ENCODE measurements at places on chromosomes 2 and 18. TPM values are rescaled to one million over a fixed set of nuclear protein-coding genes. Genes with fewer than 3 reads are reported as not detected.

DYNC1I2 gene
- total RNA-seq, result 88.8 TPM

PUM2 gene
- 61.2 TPM for total RNA-seq

ANKAR gene
- total RNA-seq, result 30.6 TPM

CCDC74B gene
- total RNA-seq, result 1.7 TPM

MERTK gene
- total RNA-seq, result 8.4 TPM

RIT2 gene
- total RNA-seq, result not detected

FSHR gene
- not detected for total RNA-seq

ROCK2 gene
- 106 TPM for total RNA-seq

DNA sequence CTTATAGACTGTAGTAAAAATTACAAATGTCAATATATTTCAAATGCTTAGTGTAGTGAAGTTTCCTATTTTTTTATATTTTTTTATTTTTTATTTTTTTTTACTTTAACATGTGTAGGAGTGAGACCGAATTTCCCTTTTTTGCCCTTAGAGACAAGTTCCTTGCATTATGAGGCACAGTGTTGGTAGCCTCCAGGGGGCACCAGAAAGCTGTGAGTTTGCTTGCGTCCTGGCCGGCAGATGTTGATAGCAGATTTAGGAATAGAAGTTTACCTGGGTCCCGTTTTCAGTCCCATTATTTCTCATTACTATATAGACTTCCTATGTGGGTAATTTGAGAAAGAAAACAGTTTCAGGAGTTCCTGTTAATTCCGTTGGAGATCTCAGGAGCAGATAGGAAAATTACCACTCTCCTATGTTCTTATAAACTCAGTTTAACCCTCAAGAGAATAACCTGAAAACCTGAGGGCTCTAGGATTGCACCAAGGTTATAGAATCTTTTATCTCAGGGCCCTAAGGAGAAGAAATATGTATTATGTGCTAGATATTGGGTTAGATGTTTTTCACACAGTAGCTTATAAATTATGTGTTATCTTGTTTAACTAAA lies 157.5 kb upstream of the SESTD1 start:
- DNase-seq, result peak; percentile 81

DNA sequence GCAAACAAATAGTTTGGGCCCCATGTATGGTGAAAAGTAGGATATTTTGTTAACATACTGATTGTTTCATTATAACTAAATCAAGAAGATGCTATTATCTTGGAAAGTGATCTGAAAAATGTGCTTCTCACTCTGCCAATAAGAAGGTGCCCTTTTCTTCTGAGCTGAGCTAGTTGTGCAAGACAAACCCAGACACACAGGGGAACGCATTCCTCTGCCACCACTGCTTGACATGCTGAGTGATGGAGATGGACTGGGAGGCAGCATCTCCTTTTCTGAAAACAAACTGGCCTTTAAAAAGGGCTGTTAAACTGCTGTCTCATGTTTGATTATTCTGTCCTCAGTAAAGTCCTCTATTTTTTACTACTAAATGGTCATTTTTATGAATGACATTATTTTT lies 1989.9 kb upstream of the CELF4 start:
- no peak for DNase-seq

DNA sequence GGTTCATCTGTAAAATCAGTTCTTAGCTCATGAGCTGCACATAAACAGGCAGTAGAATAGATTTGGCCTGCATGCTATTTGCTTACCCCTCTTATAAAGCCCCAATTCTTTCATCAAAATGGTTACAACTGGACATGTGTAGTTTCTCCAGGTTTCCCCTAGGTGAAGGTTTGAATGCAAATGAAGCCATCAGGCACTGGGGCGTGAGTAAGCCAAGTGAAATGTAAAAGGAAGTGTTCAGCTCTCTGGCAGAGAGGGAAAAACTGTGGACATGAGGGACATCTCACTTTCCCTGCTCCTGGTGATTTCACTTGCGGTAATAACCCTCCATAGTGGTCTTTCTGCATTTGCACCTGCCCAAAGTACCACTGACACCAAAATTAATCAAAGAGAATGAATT lies 1402.3 kb upstream of the LRRTM1 start:
- DNase-seq, result no peak

DNA sequence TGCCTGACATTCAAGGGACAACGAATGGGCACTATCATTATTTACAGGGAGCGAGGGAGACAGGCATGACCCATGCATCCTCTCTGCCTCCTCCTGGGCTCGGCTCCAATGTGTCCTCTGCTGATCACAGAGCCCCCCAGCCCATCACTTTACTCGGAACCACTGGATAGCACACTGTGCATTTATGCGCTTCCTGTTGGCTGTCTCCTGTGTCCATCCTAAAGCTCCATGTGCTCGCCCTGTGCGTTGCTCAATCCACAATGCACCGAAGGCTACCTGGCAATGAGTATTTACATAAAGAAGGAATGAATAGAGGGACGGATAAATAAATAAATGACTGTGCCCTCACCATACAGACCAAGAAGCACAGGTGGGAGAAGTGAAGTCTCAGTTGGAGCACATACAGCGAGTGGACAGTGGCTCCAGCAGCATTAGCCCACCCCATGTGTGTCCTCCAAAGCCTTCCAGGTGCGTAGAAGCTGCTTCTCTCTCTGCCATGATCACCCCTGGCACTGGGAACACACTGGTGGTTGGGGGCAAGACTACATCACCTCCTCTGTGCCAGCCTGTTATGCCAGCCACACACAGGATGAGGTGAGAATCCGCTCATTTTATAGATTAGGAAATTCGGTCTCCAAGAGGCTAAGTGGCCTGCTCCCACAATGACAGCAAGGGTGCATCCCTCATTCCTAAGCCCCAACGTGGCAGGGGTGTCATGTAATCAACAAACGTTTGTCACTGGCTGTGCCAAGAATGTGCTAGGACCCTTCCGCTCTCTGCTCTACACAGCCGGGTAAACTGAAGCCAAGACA lies 2.3 kb upstream of the GDF7 start:
- DNase-seq, result no peak

DNA sequence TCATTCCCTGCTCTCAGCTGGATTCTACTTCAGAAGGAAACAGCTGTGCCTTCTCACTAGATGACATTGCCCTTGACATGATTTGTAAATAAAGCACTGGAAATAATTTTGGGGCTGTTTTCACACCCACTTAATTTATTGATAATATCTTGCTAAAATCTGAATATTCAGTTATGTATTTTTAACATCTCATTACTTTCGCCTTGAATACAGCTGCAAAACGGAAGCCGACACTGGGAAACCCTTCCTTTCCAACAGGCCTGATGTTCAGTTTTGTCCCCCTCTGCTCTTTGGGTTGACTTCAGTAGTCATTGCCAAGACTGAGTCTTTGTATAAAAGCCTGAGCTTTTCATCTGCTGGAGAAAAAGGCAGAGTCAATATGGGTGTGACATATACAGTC lies 82.7 kb downstream of the DOCK10 start:
- no peak for DNase-seq

- peak; percentile 94 for DNase-seq
These were observed 41.9 kb downstream of the TMEM247 start for GRCh38 chr2:46521215-46521683.

DNA sequence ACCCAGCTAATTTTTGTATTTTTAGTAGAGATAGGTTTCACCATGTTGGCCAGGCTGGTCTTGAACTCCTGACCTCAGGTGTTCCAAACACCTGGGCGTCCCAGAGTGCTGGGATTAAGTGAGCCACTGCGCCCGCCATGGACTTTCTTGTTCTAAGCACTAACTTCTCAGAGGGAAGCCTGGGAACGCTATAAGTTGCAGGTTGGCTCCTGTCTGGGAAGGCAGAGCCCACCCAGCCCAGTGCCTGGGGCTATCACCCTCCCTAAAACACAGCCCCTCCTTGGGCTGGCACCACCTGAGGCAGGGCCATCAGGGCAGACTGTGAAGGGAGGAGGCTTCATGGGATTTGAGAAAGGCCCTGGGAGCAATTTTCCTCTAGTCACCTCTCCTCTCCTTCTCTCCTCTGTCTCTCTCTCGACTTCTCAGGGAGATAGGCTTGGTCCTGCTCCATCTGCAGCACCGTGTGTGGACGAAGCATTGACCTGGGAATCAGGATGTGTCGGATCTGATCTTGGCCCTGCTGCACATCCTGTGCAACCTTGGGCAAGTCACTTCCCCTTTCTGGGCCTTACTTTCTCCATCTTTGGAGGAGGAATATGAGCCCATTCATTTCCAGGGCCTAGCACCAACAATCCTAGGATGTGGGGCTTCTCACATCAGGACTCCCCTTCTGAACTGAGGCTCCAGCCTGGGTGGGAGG lies 10.9 kb downstream of the PSD4 start:
- no peak for DNase-seq

DNA sequence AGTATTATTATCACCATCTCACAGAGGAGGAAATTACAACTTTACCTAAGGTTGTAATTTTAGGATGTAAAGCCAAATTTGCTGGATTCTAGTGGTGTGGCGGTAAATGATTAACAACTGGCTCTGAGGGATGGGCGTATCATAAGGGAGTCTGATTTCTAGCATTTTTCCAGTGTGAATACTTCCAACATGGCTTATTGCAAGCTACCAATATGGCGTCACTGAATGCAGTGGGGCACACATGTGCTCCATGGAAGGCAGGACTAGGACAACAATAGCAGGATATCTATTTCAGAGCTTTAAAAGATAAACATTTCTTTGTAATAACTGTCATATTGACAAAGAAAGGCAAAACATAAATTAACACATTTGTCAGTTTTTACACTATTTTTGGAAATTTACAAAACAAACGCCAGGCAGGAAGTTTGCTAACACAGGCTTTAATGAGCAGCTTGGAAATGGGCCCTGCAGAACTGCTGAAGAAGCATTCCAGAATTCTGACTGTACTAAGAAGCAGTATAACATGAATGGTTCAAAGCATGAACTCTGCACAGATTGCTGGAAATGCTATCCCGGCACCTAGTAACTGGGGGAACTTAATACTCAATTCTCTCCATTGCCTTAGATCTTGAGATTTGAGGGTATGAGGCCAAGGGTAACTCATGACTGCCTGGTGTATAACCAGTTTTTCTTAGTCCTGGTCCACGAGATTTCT lies 439.3 kb upstream of the MAP2 start:
- DNase-seq, result peak; percentile 71

- no peak for DNase-seq
These were observed 52.7 kb upstream of the CCDC68 start for GRCh38 chr18:55012008-55012407.

GRCh38 chr2:6554466-6554865 lies 311.2 kb downstream of the CMPK2 start:
- DNase-seq, result no peak

GRCh38 chr2:138359532-138359931 lies 142.0 kb upstream of the SPOPL start:
- DNase-seq, result no peak
